ENCODE measurements at places on chromosomes 12 and 14.

GRCh38 chr14:71606064-71606463, 326.2 kb upstream of the RGS6 start:
- DNase-seq: no peak

GRCh38 chr14:100644383-100644782, 57.2 kb upstream of the BEGAIN start:
- no peak for DNase-seq

- DNase-seq: peak; percentile 58
These were observed 46.0 kb upstream of the PLBD1 start for GRCh38 chr12:14613718-14614117.

GRCh38 chr14:53494587-53494986, 341.5 kb upstream of the DDHD1 start:
- DNase-seq: no peak

DNA sequence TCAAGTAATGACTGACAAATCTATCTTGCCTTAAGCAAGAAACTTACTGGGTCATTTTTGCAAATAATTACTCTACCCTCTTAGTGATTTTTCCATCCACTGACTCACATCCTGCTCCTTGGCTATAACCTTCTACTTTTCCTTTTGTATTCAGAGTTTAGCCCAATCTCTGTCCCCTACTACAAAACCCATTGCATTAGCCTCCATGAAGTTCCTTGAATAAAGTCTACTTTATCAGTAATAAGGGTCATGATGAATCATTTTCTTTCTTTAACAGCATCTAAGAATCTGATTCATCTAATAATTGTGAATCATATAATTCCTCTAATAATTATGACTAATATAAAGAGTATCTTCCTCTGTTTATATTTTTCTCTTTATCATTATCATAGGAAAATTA, 132.6 kb downstream of the NTS start:
- no peak for DNase-seq

- no peak for DNase-seq
These were observed 36.8 kb upstream of the PLEKHG6 start for GRCh38 chr12:6273541-6274230.

Data from MM.1S (cell line).